RKO (cell line): ENCODE measurements at places on chromosomes 3 and 15.

DNA sequence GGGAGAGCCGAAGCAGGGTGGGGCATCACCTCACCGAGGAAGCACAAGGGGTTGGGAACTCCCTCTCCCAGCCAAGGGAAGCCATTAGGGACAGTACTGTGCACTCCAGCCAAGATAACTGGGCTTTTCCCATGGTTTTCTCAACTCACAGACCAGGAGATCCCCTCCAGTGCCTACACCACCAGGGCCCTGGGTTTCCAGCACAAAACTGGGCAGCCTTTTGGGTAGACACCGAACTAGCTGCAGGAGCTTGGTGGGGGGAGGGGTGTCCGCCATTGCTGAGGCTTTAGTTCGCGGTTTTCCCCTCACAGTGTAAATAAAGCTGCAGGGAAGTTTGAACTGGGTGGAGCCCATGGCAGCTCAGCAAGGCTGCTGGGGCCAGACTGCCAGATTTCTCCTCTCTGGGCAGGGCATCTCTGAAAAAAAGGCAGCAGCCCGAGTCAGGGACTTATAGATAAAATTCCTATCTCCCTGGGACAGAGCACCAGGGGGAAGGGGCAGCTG lies 129.6 kb upstream of the LMCD1 start:
- no peak for DNase-seq

GRCh38 chr3:179769411-179770247 lies 116.8 kb downstream of the USP13 start:
- DNase-seq = no peak

- DNase-seq = peak; percentile 91
These were observed 759 bp downstream of the AMOTL2 start for GRCh38 chr3:134373271-134374104.

DNA sequence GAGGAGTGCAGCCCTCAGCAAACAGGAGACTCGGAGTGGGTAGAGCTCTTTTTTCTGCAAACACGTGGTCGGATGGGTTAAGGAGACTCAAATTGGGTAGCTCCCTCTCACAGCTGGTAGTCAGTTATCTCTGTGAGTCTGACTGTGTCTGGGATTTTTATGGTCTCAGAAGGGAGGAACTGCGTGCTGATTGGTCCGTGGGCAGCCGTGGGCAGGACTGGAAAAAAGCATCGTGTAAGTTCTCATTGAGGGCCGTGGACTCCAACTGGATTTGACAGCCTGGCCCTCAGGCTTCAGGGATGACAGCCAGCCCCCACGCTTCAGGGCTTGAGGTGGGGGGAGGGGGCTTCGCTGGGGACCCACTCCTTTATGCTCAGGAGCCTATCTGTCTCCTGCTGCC lies 463.9 kb downstream of the EPHA3 start:
- no peak for DNase-seq

DNA sequence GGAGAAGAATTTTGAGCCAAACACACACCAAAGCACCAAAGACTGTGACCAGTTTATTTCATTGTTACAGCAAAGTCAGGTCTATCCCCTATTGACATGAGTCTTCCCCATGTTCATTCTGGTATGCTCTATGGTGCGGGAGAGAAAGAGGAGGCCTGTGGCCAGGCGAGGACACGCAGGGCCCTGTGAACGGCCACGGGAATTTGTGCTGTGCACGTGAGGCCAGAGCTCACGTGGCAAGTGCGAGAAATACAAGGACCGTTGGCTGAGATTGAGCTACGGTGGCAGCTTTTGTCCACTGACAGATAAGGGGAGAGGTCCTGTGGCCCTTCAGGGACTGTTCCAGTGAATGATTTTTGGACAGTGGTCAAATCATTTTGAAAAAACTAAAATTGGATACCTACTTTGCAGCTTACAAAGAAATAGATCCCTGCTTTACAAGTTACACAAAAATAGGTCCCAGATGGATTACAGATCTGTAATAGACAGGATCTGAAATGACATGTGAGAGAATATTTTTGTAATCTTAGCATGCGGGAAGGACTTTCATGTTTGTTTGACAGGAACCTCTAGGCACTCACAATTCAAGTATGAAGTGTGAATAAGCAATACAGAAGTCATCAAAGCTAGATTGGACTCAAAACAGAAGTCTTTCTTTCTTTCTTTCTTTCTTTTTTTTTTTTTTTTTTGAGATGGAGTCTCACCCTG lies 9.2 kb downstream of the ZSCAN2 start:
- no peak for DNase-seq

DNA sequence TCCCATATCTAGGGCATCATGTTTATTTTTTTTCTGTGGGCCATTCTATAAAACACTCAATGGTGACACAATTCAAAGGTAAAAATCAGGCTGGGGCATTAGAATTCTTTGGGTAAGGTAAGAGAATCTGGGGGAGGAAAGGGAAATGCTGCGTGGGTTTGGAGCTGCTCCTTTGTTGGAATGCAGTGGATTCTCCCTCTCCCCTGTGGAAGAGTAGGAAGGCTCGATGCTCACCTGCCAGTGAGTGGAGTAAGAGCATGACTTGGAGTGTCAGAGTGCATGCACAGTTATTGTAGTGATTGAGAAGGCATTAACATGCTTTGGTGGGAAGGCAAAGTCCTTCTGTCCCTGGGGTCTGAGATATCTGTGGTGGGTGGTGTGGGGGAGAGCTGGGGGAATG lies 280.0 kb downstream of the PDCD6IP start:
- DNase-seq = no peak

GRCh38 chr15:25690673-25691543 lies 172.2 kb downstream of the ATP10A start:
- no peak for DNase-seq

DNA sequence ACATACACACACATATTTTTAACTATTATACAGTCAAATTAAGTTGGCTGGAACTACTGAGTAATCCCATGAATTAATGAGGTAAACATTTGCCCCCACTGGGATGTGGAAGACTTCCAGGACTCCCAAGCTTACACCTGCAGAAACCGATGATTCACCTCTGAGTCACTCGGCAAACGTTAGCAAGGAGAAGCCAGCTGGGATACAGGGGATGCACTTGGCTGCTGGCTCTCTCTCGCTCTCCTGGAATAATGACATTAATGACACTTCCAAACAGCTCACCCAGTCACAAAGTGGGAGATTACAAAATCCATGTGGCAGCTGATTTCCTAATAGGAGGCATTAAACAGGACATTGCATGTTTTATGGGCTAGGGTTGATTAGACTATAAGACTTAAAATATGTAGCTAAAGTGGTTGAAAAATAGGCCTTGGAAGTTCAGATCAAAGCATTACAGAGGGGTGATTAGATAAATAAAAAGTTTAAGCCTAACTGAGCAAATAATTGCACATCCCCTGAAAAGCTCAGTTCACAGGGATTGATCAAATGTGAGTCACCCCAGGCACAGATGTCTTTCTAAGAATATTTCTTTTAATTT lies 500.9 kb downstream of the SOX2 start:
- DNase-seq = peak; percentile 92

- DNase-seq = no peak
These were observed 70.9 kb upstream of the ALDH1A3 start for GRCh38 chr15:100808691-100809090.

DNA sequence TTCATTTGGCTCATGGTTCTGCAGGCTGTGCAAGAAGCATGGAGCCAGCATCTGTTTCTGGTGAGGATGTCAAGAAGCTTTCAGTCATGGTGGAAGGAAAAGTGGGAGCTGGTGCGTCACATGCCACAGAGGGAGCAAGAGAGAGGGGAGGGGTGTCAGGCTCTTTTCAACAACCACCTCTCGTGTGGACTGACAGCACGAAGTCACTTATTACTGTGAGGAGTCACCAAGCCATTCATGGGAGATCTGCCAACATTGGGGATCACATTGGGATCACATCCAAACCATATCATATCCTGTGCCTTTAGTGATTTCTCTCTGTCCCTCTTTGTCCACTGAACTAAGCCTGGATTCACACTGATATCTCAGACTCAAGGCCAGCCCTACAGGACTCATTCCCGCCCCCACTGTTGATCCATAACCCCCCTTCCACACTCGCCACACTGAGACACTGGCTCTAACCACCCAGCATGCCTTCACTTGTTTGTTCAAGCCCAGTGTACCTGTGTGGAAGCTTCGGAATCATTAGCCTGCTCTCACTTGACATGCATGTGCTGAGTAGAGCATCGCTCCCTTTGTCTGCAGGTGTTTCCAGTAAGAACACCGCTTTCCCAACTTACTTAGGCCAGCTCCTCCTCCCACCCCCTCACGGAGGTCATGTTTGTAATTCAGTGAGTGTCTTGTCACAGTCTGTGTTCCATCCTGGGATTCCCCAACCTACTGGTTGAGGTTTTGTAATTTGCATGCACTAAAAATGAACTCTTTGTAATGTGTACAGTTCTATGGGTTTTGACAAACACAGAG lies 132.2 kb downstream of the KLF13 start:
- DNase-seq = no peak

- DNase-seq = no peak
These were observed 273.6 kb downstream of the THRB start for GRCh38 chr3:24220859-24221657.

DNA sequence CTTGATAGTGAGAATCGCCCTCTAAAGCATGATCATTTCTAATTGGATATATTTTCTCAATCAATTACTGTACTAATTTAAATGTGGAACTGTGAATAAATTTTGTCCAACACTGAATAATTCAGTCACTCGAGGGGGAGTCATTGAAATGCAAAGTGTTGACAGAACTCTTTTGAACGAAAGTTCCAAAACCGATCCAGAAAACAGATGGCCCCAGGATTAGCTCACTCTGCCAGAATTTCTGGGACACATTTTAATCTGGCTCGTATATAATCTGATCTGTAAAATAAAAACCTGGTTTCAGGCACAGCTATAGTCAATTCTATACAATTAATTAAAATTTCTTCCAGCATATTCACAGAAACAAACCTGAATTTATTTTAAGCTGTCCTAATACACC lies 580.4 kb downstream of the ROBO1 start:
- DNase-seq = no peak
